ENCODE measurements at places on chromosomes 4 and X.

GRCh38 chr4:181083757-181084361 lies 1159.3 kb upstream of the TENM3 start:
- no peak for DNase-seq

GRCh38 chrX:151789179-151789800 lies 54.7 kb downstream of the CNGA2 start:
- DNase-seq = no peak

- no peak for DNase-seq
These were observed 332.6 kb downstream of the ARHGAP10 start for GRCh38 chr4:148064451-148064850.

- DNase-seq = no peak
These were observed 45.0 kb downstream of the PIR start for GRCh38 chrX:15448010-15448639.

GRCh38 chr4:78556665-78557064 lies 5.1 kb downstream of the ANXA3 start:
- DNase-seq = no peak

DNA sequence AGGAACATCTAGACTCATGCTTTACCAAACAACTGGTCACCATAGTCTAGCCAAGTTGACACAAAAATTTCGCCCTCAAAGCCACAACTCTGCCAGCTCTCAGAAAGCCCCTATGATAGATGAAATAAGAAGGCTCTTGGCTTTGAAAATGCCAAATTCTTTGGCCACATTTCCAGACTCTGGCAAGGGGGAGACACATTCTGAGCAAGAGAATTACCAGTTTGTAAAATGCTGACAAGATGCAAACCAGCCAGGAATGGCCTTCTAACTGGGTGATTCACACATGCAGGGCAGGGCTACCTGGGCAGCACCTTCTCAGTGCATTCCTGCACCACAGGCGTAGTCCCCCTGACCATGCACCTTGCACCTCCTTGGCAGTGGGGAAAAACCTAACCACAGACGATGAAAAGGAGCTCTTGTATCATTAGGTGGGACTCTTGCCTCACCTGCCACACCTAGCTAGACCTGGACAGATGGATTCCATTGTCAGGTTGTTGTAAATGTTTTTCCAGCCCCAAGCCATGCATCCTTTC lies 77.4 kb upstream of the CPEB2 start:
- DNase-seq = no peak
